ENCODE measurements at places on chromosomes 4 and X.

GRCh38 chrX:135168486-135168885 is 2.7 kb downstream of the CT55 start:
- DNase-seq: no peak

GRCh38 chrX:105723966-105724735 is 98.2 kb upstream of the NRK start:
- DNase-seq: no peak

- DNase-seq: no peak
Observed at GRCh38 chr4:161907590-161907955, 256.2 kb downstream of the FSTL5 start.

DNA sequence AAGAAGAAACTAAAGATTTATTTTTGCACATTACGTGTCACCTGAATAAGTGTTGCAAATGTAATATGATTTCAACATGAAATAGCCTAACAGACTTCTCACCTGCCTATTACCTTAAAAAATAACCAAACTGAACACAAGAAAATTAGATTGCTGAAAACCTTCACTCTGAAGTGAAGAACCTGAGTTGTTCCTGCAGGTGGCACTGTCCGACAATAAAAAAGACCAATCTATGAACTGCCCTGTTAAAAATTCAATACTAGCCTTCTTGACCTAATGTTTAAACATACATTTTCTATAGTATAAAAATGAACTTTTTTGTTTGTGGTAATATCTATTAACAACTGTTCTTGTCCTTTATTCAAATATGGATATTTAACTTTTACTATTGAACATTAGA is 69.2 kb upstream of the PNPLA4 start:
- no peak for DNase-seq

GRCh38 chr4:84718699-84719098 is 135.8 kb downstream of the CDS1 start:
- no peak for DNase-seq

GRCh38 chr4:55868581-55869090 is 15.2 kb downstream of the EXOC1 start:
- DNase-seq: no peak

DNA sequence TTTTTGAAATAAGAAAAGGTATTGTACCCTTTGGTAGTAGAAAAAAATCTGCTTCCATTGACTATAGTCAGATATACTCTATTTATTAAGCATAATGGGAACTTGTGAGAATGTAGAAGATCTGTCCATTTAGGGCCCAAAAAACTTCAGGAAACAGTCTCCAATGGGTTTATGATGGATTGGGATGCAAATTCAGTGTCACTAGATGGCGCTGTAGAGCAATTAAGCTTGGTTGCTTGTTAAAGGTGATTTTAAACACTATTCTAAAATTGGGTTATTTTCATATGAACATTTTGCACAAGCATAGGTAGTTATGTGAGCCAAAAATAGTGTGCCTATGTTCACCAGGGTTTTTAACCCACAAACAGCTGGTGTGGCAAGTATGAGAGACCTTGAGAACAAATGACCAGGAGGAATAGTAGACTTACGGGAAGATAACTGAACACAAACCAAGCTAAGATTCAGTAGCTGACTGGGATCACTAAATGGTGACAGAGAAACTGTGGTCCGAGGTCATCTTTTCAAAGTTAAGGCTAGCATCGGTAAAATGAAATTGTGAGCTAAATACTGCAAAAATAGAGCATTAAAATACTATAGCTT is 80.3 kb upstream of the LSM6 start:
- peak; percentile 2 for DNase-seq

DNA sequence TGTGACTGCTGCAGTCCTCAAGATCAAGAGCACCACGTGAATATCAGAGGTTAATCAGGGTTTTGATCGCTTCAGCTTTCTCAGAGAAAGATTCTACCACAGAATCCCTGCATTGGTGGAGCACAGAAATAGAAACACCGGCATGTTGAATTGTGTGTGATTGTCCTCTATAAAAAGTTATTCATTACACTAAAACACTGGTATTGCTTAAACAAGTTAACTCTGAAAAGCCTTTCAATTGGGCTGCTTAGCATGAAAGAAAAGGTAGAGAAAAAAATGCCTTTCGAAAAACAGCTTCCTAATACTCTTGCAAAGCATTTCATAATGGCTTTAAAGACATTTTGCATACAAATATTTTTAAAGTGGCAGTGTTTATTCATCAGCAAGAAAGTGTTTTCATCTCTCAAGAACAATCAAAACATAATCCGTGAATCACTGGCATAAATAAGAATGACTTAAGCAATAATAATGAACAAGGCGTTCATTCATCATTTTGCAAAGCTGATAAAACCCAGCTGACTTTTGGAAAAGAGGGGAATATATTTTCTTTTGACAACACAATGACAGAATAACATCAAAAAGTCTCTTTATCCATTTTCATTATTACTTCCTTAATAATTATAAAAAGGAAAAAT is 61.1 kb downstream of the HELT start:
- DNase-seq: no peak

DNA sequence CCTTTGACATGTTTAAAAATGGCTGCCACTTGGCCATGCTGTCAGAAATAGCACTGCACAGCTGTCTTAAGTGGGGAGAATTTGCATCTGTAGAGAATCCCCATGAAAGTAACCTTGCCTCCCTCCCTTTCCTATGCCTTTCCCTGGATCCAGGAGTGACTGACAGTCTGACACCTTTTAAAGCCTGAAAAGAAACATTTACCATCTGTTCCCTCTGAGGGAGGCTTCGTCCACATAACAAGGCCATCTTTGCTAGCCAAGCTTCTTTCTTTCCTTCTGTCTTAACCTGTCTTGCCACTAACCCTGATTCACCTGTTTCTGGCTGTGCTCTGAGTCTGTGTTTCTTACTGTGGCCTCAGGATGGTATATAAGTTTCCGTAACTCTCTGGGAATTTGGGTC is 21.3 kb upstream of the AADAT start:
- DNase-seq: no peak

DNA sequence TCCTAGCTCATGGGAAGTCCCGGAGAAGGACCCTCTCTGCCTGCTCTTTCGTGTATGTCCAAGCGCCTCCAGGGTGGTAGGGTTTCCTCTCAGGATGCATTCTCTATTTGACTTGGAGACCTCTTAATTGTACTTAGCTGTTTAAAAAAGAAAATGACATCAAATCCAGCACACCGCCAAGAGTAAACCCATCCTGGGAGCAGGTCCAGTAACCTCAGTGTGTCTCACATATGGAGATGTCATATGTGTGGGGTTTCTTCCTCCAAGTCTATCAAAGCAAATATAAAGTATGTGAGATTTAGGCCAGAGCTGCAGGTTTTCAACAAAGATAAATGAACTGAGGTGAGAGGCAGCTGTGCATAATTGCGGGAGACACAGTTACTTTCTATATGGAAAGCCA is 209.4 kb upstream of the ANXA3 start:
- no peak for DNase-seq

GRCh38 chr4:152081024-152081423 is 320.2 kb upstream of the GATB start:
- no peak for DNase-seq

DNA sequence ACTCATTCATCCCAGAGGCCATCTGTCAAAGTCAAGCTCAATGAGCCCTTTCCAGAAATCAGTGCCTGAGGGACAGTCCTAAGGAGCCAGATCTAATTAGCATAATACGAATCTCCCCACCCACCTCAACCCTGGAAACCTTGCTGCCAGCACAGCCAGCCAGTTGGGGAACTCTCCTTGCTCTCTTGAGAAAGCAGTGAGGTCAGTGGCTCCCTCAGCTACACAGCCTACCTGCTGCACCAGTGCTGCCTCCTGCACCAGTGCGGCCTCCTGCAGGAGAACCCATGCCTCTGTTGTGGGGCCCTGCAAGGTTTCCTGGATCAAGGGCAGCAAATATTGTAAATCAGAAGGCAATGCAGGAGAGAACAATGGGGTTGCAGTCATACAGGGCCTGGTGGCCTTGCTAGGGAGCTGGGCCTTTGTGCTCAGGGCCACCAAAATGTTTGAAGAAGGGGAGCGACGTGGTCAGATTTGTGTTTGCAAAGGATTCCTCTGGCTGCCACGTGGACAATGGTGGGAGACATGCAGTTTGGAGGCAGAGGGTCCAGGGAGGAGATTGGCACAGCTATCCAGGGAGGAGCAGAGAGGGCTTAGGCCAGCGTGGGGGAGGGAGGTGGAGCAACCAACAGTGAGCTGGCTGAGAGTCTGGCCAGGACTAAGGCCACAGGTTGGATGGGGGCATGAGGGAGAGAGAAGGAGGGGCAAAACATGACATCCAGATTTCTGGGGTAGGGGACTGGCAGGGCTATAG is 124.3 kb upstream of the MAMLD1 start:
- no peak for DNase-seq

DNA sequence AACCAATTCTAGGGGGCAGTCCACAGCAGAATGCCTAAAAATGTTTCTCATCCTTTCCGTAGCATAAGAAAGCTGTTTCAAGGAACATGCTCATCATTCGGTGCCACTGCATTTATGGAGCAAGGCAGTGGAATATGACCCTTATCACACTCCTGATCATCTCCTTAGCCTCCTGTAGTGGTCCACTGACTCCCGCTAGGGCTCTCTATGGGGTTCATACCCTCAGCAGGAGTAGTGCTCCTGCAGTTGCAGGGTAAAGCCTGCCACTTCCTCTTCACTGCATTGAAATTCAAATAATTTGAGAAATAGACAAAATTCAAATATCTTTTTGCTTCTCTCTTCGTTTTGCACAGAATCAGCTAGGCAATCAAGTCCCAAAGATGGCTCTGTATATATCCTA is 107.0 kb downstream of the NDST3 start:
- no peak for DNase-seq

DNA sequence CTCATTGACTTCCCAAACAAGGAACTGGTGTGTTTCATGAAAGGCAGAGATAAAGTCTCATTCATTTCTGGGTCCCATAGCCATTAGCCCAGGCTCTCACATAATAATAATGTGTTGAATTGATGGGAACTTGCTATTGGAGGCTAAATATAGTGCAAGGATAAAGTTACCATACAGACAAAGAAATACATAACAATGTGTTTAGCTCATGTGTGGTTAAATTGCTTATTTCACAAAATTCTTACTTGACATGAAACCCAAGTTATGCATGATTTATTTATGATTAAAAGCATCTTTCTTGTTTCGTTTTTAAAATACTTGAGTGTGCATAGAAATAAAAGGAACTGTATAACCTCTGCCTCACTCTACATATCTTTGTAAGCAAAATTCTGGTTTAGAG is 37.3 kb upstream of the LPAR4 start:
- no peak for DNase-seq

DNA sequence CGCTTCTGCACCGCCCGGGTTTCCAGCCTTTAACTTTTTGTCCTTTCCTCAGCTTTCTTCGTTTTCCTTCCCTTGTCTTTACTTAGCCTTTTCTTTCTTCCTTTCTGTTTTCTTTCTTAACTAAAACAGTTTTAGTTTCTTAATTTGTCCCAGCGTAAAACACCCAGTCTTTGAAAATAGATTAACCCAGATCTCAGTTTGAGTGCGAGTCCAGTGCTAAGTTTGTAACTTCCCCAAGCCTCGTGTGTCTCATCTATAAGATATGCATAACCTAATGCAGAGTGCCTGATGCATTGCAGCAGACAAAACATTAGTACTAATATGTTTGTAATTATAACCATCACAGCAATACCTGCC is 460 bp upstream of the GEMIN8 start:
- DNase-seq: no peak

DNA sequence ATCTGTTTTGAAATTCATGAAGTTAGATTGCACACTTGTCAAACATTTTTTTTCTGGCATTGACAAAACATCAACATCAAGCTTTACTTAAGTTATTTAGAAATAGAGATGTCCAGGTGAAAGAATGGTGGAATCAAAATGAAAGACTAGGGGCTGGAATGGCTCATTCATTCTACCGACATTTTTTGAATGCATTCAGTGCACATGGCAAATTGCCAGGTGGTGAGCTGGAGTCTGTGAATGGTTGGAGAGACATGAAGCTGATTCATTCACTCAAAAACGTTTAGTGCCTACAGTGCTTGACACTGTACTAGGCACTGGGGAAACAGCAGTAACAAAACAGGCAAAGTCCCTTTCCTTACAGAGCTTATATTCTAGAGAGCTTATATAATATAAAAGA is 292.4 kb downstream of the PPP1R2C start:
- no peak for DNase-seq

Measured in T1000 (cell line).